ENCODE measurements at places on chromosomes 5 and 9. TPM values are rescaled to one million over a fixed set of nuclear protein-coding genes. Genes with fewer than 3 reads are reported as not detected.

The TEK gene
- total RNA-seq: 9.3 TPM

The KLF4 gene
- total RNA-seq: 5.7 TPM

The EGFLAM gene
- 7.4 TPM for total RNA-seq

The GABRP gene
- 0.06 TPM for total RNA-seq

The PCDHGA2 gene
- total RNA-seq: 0.15 TPM
